ENCODE measurements at places on chromosomes 7 and 10.
A peak's percentile ranks its signal among the peaks of the same experiment; 100 is the strongest.

DNA sequence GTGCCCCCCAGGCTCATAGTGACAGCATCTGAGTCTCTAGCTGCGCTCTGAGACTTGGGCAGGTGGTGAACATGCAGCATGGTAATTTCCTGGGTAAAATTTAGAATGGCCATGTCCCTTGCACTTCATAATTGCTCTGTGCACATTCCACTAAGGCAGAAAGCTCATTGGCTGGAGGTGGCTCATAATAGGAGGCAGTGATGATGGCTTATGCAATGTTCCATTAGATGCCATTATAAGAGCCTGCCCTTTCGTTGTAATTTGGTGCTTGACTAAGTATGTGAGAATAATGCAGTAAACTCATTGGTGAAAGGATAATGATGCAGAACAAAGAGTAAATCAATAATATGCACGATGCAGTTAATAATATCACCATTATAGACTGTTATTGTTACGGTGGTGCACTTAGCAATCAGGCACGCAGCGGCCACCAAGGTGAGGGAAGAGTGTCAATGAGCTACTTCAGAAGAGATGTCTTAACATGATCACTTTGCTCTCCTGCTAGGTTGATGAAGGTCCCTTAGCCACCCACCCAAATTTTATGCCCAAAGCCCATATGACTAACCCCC is 545.9 kb downstream of the KCNMA1 start:
- DNase-seq = no peak

DNA sequence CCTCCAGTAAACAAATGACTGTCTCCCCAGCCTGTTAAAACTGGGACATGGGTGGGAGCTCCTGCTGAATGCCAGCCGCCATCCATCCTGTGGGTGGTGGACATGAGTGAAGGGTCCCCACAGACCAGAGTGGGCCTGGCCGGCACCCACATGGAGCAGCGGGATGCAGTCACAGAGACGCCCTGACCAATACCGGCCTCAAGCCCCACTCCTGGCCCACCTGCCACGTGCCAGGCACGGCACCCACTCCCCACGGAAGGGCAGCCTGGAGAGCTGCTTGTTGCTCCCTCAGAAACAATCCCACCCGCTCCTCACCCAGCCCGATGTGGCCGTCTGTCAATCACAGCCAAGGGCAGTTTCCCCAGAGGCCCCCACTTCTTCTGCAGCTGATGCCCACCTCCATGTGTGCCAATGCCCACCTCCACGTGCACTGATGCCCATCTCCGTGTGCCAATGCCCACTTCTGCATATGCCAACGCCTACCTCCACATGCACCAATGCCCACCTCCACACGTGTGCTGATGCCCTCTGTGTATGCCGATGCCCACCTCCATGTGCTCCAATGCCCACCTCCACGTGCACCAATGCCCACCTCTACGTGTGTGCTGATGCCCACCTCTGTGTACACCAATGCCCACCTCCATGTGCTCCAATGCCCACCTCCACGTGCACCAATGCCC is 42.8 kb upstream of the DNAAF5 start:
- DNase-seq = no peak

GRCh38 chr10:123522702-123523312 is 143.3 kb upstream of the GPR26 start:
- no peak for DNase-seq

DNA sequence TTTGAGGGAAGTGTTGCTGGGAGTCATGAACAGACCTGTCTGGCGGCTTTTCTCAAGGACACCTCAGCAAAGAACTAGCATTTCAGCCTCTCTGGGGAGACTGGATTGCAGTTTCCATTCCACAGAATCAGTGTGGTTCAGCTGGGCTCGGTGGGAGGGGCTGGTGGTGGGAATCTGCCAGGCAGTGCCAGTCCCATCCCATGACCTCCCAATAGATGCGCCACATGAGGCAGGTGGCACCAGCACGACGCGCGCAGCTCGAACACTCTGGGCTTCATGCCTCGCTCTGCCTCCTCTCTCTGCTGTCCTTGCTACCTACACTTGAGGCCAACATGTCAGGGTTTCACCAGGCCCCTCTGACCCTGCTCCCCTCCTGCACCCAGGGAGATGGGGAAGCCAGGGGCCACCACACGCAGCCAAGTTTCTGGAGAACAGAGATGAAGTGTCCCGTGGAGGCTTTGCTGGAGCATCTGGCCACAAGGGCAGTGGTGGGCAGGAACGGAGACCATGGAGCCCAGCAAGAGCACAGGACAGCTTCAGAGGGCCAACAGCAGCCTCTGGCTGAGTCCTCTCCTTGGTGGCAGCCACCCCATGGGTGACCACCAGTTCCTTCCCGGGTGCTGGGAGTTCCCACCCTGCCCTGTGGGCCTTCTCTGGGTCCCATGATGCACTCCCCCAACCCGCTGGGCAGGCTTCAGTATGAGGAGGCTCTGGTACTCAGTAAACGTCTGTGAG is 2.3 kb downstream of the NACAD start:
- DNase-seq = no peak

GRCh38 chr10:127715249-127715648 is 21.7 kb upstream of the FOXI2 start:
- DNase-seq = no peak

- no peak for DNase-seq
These were observed 145.1 kb downstream of the PLXDC2 start for GRCh38 chr10:19961076-19962053.

- DNase-seq = peak; percentile 16
These were observed 21.1 kb upstream of the FOXI2 start for GRCh38 chr10:127715782-127716378.

DNA sequence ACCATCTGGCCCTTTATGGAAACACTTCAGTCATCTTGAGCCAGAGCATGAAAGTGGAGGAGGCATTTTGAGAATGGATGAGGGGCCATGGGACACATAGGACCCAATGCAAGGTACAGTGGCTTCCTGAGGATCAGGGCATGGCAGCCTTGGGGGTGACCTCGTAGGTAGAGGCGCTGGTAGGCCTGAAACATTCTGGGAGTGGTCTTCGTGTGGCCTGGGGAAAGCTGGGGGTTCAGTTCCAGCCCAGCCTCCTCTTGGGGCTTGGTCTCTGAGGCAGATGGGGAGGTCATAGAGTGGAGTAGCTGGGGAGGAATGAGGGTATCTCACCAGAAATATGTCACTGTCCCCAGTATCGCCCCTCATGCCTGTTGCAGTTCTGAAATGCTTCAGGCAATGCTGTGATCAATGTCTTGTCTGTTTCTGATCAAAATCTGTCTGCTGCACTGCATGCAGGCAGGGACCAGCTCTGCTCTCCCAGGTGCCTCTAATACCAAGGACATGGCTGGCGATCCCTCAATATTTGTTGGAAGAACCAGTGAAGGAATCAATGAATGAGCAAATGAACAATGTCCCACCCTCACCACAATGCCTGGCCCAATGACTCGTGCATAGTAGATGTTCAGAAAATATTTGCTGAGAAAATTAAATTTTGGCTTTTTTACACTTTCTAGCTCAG is 90.9 kb downstream of the CHST15 start:
- no peak for DNase-seq

DNA sequence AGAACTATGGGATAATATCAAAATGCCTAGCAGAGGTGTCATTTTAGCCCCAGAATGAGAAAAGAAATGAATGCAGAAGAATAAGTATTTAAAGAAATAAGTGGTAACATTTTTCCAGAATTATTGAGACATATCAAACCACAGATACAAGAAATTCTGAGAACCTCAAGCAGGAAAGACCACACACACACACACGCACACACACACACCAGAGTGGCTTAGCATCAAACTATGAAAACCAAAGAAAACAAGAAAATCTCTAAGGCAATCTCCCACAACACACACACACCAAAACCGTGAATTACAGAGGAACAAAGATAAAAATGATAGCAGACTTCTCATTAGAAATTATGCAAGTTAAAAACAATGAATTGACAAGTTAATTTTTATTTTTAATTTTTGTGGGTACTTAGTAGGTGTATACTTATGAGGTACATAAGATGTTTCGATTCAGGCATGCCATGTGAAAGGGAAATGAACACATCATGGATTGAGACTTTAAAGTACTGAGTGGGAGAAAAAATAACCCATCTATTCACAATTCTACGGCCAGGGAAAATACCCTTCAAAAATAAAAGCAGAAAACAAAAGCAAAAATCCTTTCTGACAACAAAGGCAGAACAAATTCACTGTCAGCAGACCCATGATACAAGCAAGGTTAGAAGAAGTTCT is 14.6 kb downstream of the PPIF start:
- no peak for DNase-seq

DNA sequence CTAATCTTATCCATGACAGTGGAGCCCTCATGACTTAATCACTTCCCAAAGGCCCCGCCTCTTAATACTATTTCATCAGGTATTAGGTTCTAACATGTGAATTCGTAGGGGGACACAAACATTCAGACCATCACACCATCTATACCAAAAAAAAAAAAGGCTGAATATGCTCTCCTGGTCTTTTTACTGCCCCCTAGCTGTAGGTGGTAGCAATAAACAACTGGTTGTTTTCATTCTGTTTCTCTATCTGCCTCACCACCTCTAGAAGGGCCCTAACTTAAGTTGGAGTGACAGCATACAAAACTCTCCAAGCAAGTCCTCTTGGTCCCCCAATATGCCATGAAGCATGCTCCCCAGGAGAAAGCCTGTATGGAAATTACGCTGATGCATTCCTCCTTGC is 94.1 kb downstream of the GRM8 start:
- DNase-seq = no peak

- DNase-seq = no peak
These were observed 226.8 kb downstream of the SKAP2 start for GRCh38 chr7:26637610-26638009.

All from cardiac fibroblast (primary cell).